ENCODE measurements at places on chromosomes 5 and 9.

DNA sequence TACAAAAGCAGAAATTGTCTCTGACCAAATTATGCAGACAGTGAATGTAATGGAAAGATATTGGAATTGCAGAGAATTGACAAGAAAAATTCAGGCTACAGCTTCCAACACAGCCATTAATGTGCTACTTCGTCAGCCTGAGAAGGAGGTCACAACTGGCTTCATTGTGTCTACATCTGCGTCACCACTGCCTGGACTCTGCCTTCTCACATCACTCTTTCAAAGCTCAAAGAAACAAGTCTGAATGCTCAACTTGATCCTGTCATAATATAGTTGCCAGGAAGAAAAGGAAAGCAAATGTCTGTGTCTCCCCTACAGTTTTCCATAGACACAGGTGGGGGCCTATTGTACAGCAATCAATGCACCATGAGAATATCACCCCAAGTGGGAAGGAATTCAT, 806.5 kb upstream of the CDH10 start:
- DNase-seq, result no peak

DNA sequence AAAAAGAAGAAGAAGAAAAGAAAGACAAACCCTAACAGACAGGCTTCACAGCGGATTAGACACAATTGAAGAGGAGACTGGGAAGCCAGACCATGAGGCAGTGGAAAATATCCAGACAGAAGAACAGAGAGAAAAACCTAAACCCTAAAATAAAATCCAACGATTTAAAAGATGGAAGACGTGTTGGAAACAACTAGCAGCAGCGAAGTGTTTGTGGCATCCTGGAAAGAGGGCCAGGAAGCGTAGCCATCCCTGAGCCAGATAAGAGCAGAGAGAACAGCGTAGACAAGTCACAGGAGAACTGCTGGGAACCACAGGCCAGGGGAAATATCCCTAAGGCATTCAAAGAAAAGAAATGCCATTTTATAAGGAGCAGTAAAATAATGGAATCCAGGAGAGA, 39.7 kb upstream of the NKD2 start:
- no peak for DNase-seq

GRCh38 chr5:373710-374602, 52.4 kb downstream of the AHRR start:
- no peak for DNase-seq

GRCh38 chr5:16265141-16265540, 85.5 kb upstream of the MARCHF11 start:
- DNase-seq, result no peak

DNA sequence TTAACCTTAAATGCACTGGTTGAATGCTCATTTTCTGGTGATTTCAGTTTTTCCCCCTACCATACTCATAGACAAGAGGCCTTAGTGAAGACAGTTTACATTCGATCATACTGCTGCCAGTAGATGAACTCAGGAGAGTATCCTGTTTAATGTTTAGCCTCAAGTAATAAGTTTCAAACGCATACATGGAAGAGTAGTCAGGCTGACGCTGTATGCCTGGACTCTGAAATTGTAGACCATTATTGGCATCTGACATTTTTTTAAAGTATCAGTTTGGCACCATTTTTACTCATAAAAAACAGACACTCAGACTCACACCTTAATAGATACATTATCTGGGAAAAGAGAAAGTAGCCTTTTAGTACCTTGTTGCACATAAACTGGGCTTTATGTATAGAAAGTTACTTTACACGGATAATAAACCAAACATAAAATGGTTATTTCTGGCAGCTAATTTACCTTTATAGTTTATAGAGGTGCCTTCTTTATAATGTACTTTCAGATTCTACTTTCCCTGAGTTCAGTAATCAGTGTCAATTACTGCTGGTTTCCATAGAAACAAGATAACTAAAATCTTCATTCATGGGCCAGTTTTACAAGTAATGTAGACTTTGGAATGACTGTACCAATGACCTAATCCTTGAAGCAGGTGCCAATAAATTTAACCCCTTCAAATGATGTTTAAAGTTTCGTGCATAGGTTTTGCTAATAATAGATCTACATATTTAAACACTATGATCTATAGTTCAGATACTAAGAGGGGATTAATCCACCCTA, 183.8 kb upstream of the ITGA1 start:
- peak; percentile 41 for DNase-seq

All from epithelial cell of proximal tubule (primary cell).